ENCODE measurements at places on chromosomes 12 and 14. TPM values are rescaled to one million over a fixed set of nuclear protein-coding genes. Genes with fewer than 3 reads are reported as not detected.

The CEP128 gene
- 5.3 TPM for total RNA-seq

The LRRC9 gene
- not detected for total RNA-seq

The CCDC175 gene
- not detected for total RNA-seq

The FAM90A1 gene
- total RNA-seq, result 0.12 TPM

The RGS6 gene
- not detected for total RNA-seq

The CFAP73 gene
- not detected for total RNA-seq

The VRTN gene
- total RNA-seq, result not detected

The GLS2 gene
- not detected for total RNA-seq

The SPIC gene
- not detected for total RNA-seq

The NOXRED1 gene
- total RNA-seq, result 0.13 TPM

The PARPBP gene
- total RNA-seq, result 16.6 TPM

The RPGRIP1 gene
- 0.26 TPM for total RNA-seq

The TAS2R19 gene
- total RNA-seq, result not detected

The TAC3 gene
- not detected for total RNA-seq

The EXOC3L4 gene
- 1.4 TPM for total RNA-seq

The PLD4 gene
- total RNA-seq, result not detected

The SERPINA12 gene
- not detected for total RNA-seq

The TGFB3 gene
- total RNA-seq, result 0.91 TPM

The LALBA gene
- not detected for total RNA-seq

The CLEC6A gene
- not detected for total RNA-seq

The PLEKHH1 gene
- 3.6 TPM for total RNA-seq

The BCAT1 gene
- total RNA-seq, result 14.3 TPM

The KRT83 gene
- 6.0 TPM for total RNA-seq

The TAS2R9 gene
- total RNA-seq, result not detected

The PUS1 gene
- 80.1 TPM for total RNA-seq

The GPX2 gene
- 202 TPM for total RNA-seq

The KRT74 gene
- not detected for total RNA-seq

The DEPDC4 gene
- 1.8 TPM for total RNA-seq

The GYS2 gene
- total RNA-seq, result not detected

The LYZ gene
- total RNA-seq, result not detected

The INF2 gene
- 134 TPM for total RNA-seq

The YEATS4 gene
- total RNA-seq, result 34.6 TPM

The STON2 gene
- 1.3 TPM for total RNA-seq

The SAMD15 gene
- 1.9 TPM for total RNA-seq

The NINJ2 gene
- total RNA-seq, result 0.56 TPM

The FOXG1 gene
- total RNA-seq, result 0.15 TPM

The FAM222A gene
- total RNA-seq, result 3.4 TPM

The MYO1H gene
- not detected for total RNA-seq

The TOMM20L gene
- not detected for total RNA-seq

The ABCD2 gene
- not detected for total RNA-seq

The KRT79 gene
- total RNA-seq, result 0.08 TPM

The AVPR1A gene
- total RNA-seq, result not detected

The CLEC4D gene
- not detected for total RNA-seq

The RD3L gene
- total RNA-seq, result not detected

The SLC6A12 gene
- 1.3 TPM for total RNA-seq

The BRMS1L gene
- 11.9 TPM for total RNA-seq

The VRK1 gene
- 28.6 TPM for total RNA-seq

The CABP1 gene
- total RNA-seq, result 0.26 TPM

Measured in A549 treated with Mapracorat at 1 μM for 4 hours (cell line).